ENCODE measurements at places on chromosomes 1 and 21.

GRCh38 chr1:81369833-81370232 lies 430.9 kb upstream of the ADGRL2 start:
- DNase-seq, result no peak

DNA sequence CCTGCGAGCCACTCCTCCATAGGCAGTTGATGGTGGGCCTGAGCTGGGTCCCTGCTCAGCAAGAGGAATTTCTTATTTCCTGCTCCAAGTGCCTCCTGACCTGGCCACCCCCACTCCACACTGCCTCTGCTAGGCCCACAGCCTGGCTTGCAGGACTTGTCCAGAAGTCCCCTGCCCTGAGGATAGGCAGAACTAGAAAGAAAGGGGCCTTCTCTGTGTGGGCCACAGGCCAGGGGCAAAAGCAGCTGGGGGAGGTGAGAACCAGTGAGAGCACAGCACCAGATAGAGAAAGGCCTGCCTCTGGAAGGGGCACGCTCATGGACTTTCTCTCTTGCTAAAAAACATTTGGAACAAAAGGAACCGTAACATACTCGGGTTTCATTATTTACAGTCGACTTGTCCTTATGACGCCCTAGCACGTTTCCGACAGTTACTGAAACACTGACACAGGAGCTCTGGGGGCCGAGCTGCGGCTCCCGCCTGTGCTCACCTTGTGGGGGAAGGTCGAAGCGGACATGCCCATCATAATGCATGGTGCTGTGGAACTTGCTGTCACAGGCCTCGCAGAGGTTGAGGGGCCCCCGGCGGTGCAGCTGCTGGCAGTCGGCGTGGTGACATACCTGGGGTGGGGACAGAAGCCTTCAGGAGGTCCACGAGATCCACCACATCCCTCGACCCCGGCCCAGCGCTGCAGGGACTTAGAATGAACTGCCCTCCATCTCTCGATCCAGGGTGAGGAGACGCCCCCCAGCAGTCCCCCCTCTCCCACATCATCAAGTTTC lies 11.3 kb upstream of the TNFRSF25 start:
- DNase-seq, result no peak

DNA sequence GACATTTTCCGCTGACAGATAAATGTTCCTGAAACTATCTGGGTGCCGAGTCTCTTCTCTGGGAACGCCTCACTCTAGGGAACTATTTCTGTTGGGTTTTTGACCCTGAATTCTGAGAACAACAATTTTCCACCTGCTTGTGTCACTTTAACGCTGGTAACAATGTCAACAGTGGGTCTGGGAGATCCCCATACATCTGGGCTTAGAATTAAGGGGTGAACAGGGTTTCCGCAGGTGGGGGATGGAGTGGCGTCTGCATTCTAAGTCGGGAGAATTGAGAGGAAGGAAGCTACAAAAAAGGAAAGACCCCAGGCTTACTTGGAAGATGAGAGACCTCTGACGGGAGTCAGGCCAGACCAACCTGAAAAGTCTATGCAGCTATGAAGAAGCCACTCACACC lies 8.7 kb downstream of the CD247 start:
- DNase-seq, result no peak

GRCh38 chr1:44433209-44433608 lies 28.2 kb downstream of the RNF220 start:
- DNase-seq, result no peak

DNA sequence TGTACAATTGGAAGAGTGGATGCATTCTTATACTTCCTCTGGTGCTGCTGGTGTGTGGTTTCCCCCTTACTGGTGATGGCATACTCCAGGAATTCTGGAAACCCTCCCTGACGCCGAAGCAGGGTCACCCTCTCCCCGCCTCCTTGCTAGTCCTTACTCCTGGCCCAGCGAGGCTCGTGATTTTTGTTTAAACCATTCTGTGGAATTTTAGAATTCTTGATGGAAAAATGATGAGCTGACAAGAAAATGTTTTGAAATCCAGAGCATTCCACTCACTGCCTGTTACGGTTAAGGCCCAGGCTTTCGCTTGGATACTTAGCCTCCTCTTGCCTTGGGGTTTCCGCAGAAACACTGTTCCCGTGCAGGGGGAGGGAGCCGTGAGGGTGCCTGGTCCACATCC lies 41.1 kb downstream of the IL6R start:
- no peak for DNase-seq

DNA sequence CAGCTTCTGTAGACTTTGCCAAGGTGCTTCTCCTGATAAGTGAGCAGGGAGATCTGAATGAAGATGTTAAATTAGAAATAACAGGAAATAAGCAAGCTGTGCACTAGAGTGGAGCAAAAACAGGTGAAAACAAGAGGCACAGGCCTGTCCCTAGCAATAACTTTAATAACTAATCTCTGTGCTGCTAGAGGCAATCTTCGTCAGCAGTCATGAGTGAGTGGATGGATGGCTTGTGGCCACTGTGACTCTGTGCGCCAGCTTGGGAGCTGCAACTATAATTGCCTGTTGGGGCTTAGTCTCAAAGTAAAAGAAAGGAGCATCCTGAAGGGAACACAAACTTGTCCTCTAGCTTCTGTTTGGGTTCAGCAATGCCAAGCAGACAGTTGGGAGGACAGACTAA lies 240.3 kb downstream of the HHIPL2 start:
- no peak for DNase-seq

DNA sequence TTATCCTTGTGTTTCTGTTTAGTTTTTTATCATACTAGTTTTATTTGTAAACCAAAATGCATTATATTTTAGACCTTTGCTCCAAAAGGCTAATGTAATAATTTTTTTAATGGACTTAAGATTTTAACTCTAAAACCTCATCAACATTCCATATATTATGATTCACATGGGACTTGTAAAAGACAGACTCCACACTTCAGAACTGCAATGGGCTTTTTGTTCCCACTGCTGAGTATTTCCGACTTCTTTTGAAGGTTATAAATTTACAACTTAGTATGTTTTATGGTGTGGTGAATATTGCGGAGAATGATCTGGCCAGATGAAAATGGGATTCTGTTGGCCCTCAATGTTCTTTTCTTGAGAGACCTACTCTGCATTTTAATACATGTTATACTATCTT lies 678.5 kb downstream of the USP25 start:
- no peak for DNase-seq

GRCh38 chr1:172823534-172823933 lies 164.6 kb downstream of the FASLG start:
- no peak for DNase-seq

DNA sequence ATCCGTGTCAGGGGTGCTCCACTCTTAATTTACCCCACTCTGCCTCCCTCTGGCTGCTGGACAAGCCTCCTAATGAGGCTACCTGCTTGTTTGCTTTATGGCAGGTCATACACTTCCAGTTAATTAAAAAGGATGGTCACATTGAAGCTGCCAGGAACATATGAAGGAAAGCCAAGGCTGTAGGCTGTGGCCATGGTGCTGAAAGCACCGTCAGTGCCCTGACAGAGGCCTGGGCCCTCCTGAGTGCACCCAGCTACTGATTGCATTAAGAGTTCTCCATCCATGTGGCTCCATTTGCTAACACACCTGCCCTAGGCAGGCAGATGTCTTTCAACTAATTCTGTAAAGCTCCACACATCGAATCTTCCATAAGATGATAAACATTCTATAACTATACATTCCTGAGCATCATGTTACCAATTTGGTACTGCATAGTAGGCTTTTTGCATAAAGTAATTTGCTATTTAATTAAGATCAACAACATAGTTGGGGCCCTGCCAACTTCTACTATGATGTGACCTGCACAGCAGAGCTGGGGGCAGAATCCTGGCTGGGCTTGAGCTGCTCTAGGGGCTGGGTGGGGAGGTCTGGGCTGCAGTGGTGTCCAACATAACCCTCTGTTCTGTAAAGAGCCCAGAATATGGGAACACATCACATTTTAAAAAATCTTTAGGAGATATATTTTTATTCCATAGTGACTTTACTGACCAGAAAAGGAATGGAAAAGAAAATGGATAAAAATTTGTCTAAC lies 224.8 kb downstream of the SIPA1L2 start:
- no peak for DNase-seq

DNA sequence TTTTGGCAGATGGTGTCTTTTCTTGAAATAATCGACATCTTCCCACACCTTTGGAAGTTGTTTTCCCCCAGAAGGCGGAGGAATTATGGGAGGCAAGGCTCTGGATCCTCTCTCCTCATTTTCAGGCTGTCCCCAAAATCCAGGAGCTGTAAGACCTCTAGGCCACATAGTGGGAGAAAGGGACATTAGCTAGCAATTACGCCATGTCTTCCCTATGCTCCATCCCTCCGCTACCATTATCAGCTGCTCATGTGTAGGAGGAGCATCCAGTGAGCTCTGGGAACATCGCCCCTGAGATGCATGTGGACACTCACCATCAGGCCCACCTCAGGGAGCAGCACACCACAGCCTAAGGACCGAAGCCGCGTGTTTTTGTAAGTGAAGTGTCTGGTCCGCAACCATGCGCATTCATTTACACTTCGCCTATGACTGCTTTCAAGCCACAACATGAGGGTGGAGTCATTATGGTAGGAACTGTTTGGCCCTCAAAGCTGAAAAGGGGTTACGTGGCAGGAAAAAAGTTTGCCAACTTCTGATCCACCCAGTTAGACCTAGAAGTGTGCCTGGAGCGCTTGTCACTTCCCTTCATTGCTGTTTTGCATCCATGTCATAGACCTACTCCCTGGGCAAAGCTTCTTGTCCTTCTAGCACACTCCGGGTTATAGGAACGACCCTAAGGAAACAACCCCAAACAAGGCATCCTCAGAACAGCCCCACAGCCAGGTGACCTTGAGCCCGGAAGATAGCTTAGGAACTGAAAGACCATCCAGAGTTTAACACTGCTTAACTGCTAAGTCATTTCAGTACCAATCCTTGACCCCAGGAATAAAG lies 85.5 kb downstream of the C1orf94 start:
- no peak for DNase-seq

DNA sequence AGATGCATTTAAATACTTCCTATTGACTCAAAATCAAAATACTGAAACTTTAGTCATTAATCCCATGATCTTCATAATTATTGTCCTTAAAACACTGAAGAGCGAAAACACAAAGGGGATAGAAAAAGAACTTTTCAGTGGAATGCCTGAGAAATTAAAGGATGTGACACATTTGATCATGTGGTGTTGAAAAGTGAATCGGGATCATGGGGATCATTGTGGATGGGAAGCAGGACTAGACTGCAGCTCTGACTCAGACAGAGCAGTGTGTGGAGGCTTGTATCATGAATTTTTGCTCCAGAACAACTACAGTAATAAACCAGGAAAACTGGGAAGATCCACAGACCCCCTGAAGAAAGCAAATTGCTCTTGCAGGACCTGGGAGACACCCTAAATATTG lies 161.1 kb upstream of the CXADR start:
- DNase-seq, result no peak

GRCh38 chr21:46189213-46189958 lies 5.1 kb upstream of the SPATC1L start:
- DNase-seq, result no peak

DNA sequence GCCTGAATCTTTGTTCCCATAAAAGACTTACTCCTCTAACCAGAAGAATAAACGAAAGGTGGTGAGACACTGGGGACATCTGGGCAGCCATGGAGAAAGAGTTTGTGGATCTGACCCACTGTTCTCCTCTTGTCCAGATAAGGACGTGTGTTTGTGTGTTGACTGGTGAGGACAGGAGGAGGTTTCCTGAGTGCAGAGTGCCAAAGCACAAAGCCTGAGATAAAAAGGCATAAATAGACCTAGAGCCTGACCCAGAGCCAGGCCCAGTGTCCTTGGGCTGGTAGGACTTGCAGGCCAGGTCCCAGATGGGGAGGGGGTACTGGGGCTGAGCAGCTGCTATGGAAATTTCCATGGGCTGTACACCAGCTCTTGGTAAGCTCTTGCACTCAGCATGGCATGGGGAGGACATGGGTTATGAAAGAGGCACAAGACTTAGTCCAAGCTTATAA lies 19.6 kb upstream of the COQ8A start:
- no peak for DNase-seq

- DNase-seq, result no peak
Measured at GRCh38 chr21:42234041-42234440, 15.1 kb downstream of the ABCG1 start.

GRCh38 chr1:11273595-11274234 lies 717 bp downstream of the UBIAD1 start:
- no peak for DNase-seq

GRCh38 chr1:58922302-58923089 lies 138.6 kb upstream of the JUN start:
- no peak for DNase-seq

DNA sequence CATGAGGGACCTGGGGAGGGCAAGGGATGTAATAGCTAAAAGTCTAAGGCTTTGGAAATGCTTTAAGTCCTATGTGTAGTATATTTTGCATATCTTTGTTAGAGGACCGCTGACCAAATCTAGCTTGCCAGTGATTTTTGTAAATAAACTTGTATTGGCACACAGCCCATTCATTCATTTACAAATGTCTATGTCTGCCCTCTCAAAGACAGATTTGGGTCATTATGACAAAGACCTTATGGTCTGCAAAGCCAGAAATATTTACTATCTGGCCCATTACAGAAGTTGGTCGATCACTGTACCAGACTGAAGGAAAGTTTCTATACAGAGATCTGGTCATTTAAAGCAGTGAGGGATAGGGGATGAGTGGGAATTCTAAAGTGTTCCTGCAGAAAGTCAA lies 120.1 kb upstream of the RAVER2 start:
- DNase-seq, result no peak

GRCh38 chr1:212909652-212910063 lies 40.7 kb upstream of the VASH2 start:
- DNase-seq, result no peak

DNA sequence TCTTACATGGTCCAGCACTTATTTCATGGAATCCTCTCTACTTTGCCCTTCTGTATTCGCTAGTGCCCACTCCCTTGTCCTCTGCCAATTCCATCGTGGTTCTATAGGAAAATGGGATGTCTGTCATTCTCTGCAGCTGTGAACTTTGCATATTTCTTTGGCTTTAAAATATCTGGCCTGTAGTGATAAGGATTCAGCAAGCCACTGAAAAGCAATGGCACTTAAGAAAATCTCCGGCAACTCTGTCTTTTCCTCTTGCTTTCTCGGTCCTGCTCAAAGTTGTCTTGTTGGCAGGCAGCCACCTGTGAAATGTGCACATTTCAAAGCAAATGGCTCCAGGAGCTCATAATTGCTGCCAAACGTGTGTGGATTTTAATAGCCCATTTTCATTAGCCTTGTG lies 91.8 kb downstream of the CHD1L start:
- no peak for DNase-seq

DNA sequence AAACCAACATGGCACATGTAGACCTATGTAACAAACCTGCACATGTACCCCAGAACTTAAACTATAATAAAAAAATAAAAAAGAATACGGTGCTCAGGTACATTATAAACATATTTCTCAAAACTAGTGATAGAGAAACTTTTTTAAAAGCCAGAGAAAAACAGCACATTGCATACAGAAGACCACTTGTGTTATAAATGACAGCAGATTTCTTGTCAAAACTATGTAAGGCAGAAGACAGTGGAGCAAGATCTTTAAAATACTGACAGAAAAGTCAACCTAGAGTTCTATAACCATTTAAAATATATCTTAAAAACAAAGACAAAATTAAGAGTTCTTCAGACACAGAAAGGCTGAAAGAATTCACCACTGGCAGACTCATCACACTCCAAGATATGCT lies 144.7 kb downstream of the NEGR1 start:
- DNase-seq, result no peak

GRCh38 chr1:147539122-147539575 lies 2.2 kb upstream of the BCL9 start:
- DNase-seq, result no peak

GRCh38 chr1:170085091-170085490 lies 10.6 kb upstream of the KIFAP3 start:
- DNase-seq, result no peak
